Inflammatory macrophage treated with lipopolysaccharide for 4 hours (primary cell): ENCODE measurements at places on chromosomes 6 and 20.
A peak's percentile ranks its signal among the peaks of the same experiment; 100 is the strongest.

DNA sequence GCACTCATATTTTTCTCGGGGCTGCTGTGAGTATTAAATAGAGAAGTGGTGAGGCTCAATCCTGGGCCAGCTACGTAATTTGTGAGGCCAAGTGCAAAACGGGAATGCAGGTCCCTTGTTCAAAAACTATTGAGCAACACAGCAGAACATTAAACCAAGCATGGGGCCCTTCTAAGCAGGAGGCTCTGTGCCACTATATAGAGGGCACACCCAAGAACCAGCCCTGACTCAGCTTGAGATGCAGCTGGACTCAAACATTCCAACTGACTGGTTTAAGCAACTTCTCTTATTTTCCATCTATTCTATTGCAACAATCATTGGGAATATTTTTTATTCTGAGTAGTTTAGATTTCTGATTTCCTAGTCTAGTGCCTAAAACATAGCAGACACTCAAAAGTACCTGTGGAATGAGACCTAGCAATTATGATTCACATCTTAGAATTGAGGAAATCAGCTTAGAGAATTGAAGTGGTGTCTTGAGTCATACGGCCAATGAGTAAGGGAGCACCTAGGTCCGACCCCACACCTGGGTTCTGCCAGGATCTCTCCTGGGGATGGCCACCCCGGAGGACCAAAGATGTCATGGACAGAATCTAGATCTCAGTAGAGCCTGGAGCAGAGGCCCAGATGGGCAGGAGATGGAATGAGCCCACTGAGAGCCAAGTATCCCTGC, 1.3 kb downstream of the SIRPB2 start:
- peak; percentile 75 for DNase-seq

- DNase-seq: no peak
Measured at GRCh38 chr20:31853481-31853880, 8.1 kb upstream of the FOXS1 start.

GRCh38 chr20:62296724-62297448, 5.9 kb upstream of the ADRM1 start:
- DNase-seq: no peak

DNA sequence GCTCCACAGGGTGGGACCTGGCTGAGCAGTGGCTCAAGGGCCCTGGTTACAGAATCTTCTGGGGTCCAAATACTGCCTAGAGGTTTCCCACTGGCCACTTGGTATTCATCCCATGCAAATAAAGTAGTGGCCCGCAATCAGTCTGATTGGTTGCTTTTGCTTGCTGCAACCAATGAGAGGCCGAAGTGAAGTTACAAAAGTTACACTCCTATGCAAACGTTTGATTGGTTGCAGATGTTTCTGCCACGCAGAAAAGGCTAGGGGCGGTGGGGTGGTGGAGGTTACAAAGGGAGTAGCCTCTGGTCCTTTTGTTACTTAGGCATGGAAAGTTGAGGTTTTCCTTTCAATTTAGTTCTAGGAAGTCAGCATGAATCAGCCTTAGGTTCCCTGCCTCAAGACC, 3.6 kb upstream of the NHLRC1 start:
- DNase-seq: no peak

DNA sequence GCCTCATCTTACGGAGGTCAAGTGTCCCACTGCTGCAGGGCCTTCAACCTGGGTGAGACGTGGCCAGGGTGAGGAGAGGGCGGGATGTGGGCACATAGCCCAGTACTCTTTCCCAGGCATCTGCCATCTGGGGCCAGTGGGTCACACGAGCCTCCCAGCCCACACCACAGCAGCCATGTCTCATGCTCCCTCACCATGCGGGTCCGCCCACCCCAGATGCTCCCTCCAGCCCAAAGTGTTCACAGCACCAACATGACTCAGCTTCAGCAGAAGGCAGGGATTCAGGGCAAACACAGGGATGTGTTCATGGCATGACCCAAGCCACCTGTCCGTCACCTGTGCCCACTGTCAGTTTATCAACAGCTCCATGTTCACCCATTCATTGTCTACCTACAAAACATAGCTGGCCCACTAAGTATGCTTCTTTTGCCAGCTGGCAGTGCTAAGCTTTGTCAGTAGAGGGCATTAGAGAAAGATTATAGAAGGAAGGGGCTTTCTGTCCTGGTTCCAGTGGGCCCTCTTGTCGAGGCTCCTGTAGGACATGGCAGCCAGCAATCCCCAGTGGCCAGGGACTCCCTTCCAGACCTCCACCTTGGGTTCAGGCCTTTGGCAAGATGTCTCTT, 109.2 kb downstream of the FOXF2 start:
- no peak for DNase-seq

- DNase-seq: no peak
Measured at GRCh38 chr20:43798291-43799149, 71.7 kb upstream of the GTSF1L start.

- DNase-seq: no peak
Measured at GRCh38 chr6:149567194-149567586, 1.0 kb downstream of the GINM1 start.

GRCh38 chr6:126461045-126461444, 121.1 kb downstream of the CENPW start:
- peak; percentile 2 for DNase-seq

DNA sequence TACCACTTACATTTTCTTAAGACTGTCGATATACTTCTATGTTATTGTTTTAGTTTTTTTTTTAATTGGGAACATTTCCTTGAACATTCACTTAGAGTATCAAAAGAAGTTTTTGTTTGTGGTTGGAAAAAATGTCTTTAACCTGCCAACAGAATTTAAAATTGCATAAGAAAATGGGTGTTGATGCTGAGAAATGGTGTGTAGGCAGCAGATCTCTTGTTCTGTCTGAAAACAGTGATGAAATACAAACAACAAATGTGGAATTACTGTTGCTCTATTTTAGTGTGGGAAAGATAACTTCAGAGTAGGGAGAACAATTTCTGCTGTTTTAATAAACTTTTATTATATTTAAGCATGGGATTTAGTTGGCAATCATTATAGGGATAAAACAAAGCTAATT, 293.5 kb downstream of the CDKAL1 start:
- DNase-seq: no peak

DNA sequence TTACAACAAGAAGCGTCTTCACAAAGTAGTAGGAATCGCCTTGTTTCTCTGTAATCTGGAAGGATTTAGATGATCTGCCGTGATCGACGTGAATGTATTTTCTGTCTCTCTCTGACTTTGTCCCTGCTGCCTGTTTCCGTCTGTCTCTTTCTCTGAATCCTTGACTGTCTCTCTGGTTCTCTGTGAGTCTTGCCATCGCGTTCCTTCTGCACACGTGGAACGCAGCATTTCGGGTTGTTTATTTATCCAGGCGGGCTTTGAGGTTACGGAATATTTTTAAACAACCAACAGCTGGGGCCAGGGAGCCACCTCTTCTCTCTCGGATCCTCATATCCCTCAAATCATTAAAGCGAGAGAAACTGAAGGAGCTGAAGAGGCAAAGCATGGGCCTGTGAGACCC, 215.9 kb downstream of the ZDHHC14 start:
- no peak for DNase-seq

DNA sequence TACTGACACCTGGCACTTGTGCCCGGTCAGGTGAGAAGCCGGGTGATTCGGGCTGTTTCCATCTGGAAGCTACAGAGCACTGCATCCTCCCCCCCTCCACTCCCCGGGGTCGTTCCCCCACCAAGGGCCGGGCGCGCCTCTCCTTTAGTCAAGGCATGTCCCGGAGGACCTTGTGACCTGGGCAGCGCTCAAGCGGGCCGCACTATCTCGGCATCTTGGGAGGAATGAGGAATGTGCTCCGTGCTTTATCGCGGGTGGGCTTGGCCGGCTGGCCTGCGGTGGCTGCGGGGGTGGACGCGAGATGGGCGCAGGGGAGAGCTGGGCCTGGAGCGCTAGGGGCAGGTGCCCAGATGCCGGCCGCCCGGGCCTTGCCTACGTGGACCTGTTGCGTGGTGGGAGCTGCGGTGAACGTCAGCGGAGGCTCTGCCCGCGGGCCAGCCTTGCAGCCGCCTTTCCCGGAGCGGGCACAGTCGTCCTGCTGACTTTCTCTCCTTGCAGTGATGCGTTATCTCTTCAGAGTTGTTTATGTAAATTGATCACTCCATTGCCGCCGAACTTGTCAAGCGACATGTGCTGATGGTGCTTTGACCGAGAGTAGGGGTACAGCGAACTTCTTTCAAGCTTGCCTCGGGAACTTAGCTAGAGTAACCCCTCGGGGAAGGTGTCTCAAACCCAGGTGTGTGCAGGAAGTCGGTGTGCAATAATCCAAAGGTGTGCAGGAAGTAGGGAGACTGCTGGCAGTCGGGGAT, 1.1 kb downstream of the LRRC1 start:
- no peak for DNase-seq

DNA sequence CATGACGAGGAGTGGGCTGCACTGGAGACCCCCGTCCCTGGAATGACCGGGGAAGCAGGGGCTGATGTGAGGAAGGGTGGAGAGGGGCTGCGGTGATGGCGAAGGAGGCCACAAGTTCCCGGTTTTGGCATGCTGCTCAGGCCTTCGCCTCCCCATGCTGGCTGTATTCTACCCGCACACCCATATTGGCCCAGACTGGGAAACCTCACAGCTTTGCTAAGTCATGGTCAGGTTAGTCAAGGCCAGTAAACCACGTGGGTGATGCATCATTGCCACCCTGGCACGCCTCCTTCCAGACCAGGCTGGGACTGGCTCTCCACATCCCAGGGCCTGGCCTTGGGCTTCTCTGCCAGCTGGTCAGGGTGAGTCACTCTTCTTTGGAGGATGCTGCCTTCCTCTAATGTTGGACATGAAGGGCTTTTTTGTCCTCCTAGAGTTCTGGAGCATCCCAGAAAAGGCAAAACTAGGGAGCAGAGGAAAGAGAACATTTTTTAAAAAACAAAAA, 53.8 kb downstream of the PCNA start:
- DNase-seq: peak; percentile 99

- no peak for DNase-seq
Measured at GRCh38 chr6:43454290-43454695, 1.1 kb downstream of the DLK2 start.

- DNase-seq: no peak
Measured at GRCh38 chr20:15805154-15805553, 768.1 kb downstream of the KIF16B start.

- DNase-seq: no peak
Measured at GRCh38 chr20:50792708-50793574, 1.9 kb upstream of the BCAS4 start.

DNA sequence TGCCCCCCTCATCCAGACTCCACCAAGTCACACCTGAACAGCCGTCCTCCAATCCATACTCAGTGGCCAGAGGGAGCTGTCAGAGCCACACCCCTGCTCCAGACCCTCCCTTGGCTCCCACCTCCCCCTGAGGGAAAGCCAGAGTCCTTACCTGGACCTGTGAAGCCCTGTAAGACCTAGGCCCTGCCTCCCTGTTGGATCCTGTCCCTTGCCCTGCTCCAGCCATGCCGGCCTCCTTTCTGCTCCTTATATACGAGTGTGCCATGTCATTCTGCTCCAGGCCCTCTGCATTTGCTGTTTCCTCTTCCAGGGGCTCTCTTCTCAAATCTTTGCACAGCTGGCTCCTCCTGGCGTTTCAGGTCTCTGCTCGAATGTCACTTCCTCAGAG, 100.3 kb upstream of the MYL9 start:
- no peak for DNase-seq

- DNase-seq: no peak
Measured at GRCh38 chr6:79621579-79621978, 9.6 kb upstream of the SH3BGRL2 start.

DNA sequence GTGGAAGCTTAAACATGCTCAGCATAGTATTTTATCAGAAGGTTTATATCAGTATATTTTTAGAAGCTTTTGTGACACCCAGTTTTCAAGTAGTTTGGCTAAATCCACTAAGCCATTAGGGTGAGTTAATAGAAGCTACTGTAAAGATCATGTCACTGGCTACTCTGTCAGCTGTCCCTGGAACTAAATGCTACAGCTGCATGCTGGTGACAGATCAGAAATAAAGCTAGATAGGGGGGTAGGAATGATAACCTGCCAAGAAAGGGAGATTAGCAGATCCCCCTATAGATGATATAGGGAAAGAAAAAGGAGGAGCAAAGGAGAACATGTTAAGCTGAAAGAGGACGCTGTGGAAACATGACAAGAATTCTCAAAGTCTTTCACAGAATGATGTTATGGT, 363.2 kb downstream of the QKI start:
- DNase-seq: no peak

- no peak for DNase-seq
Measured at GRCh38 chr6:140178520-140178919, 804.1 kb upstream of the CITED2 start.

- no peak for DNase-seq
Measured at GRCh38 chr6:144530118-144530517, 245.0 kb downstream of the UTRN start.

GRCh38 chr6:4586469-4586859, 189.7 kb upstream of the CDYL start:
- DNase-seq: no peak

DNA sequence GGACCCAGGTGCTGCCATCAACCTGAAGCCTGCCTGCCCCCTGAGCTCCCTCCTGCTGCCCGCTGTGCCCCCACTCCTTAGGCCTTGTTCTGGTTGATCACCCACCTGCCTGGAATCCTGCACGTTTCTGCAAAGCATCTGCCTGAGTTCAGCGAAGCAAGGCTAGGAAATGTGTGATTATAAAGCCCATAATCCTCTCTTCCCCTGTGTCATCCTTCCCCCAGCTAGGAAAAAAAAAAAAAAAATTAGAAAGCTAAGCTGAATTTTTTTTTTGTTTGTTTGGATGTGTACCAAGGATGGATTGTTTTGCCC, 93.2 kb downstream of the FOXA2 start:
- no peak for DNase-seq

DNA sequence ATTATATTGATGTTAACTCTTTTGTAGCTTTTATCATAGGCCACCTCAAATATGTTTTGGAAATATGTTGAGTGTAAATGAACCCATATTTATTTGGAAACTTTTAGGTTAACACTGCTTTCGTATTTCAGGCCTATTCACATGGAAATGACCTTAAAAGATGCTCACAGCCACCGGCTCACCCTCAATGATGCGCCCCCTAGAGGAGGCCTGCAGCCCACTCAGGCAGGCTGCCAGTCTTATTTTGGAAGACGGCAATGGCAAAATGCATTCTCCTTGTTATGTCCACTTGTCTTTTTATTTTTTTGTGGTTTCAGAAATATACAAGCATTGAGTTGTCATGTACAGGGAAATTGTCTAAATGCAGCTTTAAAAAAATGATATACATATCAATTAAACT, 869.7 kb downstream of the PHF3 start:
- DNase-seq: no peak

DNA sequence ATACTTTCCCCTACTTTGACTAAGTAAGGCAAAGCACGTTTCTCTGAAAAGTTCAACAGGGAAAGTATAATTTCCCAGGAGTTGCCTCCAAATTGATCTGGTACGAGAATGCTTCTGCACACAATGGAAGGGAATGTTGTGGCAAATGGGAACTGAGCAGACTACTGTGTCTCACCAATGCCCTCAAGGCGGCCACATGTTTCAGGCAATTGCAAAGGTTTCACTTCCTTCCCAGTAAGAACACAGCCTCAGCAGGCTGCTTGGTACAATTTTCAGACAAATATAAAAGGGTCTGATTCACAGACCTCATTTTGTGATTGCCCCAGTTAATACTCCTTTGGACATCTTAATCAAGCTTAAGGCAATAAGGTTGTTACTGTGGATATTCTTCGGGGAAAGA, 71.2 kb downstream of the KIAA0319 start:
- DNase-seq: peak; percentile 75

- DNase-seq: no peak
Measured at GRCh38 chr6:1502041-1502440, 107.7 kb upstream of the FOXC1 start.

GRCh38 chr6:43328528-43328927, 19.9 kb upstream of the CRIP3 start:
- DNase-seq: no peak
